Neural crest cell (in vitro differentiated cells): ENCODE measurements at places on chromosomes 12 and 14.

GRCh38 chr12:15581006-15581405, 208.2 kb downstream of the EPS8 start:
- H3K27ac ChIP-seq, result no peak overlapping the region
- no peak for DNase-seq
- H3K27me3 ChIP-seq, result no peaks in the 10 kb centered on the region
- H3K36me3 ChIP-seq, result no peaks in the 10 kb centered on the region

GRCh38 chr12:56957229-56958052, at the start of gene RDH16:
Gene RDH16 (minus strand): TSS chr12:56957608. CDS start chr12:56957462, 146 bp downstream.
- no peak within 1 kb of the TSS for H3K4me3 ChIP-seq
- peaks cover 7% of the 10 kb centered on the region for H3K36me3 ChIP-seq
- no peaks in the 10 kb centered on the region for H3K4me1 ChIP-seq
- H3K27ac ChIP-seq, result no peak within 1 kb of the TSS

DNA sequence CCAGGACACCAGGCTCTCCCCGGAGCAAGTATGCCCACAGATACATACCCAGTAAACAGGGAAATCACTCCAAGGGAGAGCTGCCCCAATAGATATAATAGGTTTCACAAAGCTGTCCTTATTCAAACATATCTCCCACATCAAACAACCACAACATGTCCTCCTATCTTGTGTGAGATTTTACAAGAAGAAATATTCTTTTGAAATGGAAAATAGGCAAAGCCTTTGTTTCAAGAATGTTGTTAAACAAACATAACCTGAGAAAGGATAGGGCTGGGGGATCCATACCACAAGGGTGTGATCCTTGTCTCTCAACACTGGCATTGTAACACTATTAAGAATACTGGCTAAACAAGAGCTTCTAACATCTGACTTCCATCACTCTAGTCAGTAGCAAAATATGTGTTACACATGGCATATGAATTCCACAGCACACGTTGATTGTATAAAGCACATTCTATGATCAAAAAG, 32.9 kb downstream of the LGR5 start:
- H3K36me3 ChIP-seq, result no peaks in the 10 kb centered on the region
- H3K27me3 ChIP-seq, result no peaks in the 10 kb centered on the region
- H3K4me1 ChIP-seq, result peaks cover 43% of the 10 kb centered on the region

GRCh38 chr12:90015228-90015627, 306.6 kb upstream of the ATP2B1 start:
- H3K4me3 ChIP-seq, result no peak overlapping the region
- H3K27ac ChIP-seq, result no peak overlapping the region
- no peaks in the 10 kb centered on the region for H3K36me3 ChIP-seq
- no peaks in the 10 kb centered on the region for H3K4me1 ChIP-seq
- no peak for DNase-seq
- no peaks in the 10 kb centered on the region for H3K27me3 ChIP-seq

DNA sequence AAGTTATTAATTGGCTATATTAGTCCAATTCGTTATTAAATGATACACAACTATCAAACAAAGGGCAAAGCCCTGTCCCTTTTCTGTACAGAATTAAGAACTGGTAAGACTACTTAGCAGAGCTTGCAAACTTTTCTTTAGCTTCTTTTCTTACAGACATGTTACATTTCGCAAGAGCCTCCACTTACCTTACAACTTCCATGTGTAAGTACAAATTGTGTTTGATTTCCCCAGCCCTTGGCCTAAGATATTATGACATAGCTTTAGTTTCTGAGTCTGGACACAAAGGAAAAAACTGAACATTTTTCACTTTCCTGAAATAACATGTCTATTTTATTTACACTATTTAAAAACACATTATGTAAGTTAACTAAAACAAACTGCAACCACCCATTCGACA, 1.7 kb downstream of the ATF7 start:
- peaks cover 37% of the 10 kb centered on the region for H3K4me1 ChIP-seq
- no peak for DNase-seq
- H3K27ac ChIP-seq, result no peak overlapping the region
- H3K27me3 ChIP-seq, result no peaks in the 10 kb centered on the region

DNA sequence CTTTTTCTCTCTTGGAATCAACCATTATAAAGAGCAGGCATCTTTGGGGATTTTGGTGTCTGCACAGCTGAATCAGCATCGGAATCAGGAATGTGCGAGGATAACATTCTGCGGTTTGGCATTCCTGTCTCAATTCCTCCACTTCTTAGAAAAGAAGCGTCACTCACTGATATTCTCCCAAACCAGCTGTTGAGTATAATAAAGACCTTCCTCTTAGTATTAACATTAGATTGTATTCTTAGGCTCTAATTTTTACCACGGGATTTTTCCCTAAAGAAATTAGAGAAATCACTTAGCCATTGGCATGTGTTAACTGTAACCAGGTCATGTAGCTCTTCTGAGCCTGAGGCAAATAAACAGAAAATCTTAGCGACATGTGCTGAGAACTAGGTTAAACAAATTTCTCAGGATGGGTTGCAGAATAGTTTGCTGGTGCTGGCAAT, 128.7 kb downstream of the TMX1 start:
- H3K27me3 ChIP-seq, result no peaks in the 10 kb centered on the region
- DNase-seq, result no peak
- H3K27ac ChIP-seq, result no peak overlapping the region
- peaks cover 3% of the 10 kb centered on the region for H3K4me1 ChIP-seq
- H3K36me3 ChIP-seq, result peaks cover 2% of the 10 kb centered on the region

DNA sequence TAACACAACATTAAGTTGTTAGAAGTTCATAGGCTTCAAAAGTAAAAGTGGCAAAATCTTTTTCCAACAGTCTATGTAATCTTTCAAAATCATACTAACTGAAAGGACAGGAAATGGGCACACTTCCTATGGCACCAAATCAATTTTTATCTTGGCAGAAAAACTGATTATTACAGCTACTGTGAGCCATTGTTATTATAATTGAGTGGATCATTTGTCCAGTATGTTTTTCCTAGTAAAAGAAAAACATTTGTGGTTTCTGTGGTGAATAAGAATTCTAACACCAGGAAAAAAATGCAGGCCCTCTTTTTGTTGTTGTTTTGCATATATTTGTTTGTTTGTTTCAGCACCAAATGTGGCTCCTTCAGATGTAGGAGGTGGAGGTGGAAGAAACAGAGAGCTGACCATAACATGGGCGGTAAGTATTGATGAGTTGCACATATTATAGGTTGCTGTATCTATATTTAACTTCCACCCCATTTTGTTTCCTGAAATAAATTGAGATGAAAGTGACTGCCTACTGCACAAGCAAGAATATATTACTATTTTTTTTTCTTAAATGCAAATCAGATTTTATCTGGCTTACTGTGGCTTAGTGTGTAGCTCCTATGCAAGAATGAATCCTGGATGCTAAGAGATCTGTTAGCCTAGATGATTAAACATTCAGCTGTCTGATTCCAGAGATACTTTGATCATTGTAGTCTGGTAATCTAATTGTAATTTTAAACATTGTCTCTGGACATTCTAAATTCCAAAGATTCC, 174.1 kb upstream of the PDZRN4 start:
- H3K27ac ChIP-seq, result no peak overlapping the region
- peaks cover 15% of the 10 kb centered on the region for H3K36me3 ChIP-seq
- no peaks in the 10 kb centered on the region for H3K27me3 ChIP-seq
- H3K4me3 ChIP-seq, result no peak overlapping the region
